ENCODE measurements at places on chromosomes 6 and 20.

DNA sequence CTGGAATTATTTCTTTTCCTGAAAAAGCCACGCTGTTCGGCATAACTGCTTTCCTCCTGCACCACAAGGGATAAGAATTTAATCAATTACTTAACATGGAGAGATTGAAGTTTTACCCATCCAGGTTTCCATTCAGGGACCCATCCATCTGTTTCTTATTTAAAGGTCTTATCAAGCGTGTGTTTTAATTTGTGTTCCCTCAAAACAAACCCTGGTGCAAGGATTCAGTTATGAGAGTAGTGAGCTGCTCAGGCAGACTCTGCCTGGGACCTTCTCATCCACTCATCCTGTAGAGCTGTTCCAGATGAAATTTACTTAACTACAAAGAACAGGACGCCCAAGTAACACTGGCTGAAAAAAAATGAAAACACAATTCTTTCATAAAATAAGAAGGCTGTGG, 97.8 kb downstream of the BANF2 start:
- DNase-seq, result no peak

GRCh38 chr6:95784019-95784418, 206.7 kb downstream of the MANEA start:
- DNase-seq, result no peak

GRCh38 chr20:50588034-50588736, 78.0 kb downstream of the PTPN1 start:
- peak; percentile 59 for DNase-seq

DNA sequence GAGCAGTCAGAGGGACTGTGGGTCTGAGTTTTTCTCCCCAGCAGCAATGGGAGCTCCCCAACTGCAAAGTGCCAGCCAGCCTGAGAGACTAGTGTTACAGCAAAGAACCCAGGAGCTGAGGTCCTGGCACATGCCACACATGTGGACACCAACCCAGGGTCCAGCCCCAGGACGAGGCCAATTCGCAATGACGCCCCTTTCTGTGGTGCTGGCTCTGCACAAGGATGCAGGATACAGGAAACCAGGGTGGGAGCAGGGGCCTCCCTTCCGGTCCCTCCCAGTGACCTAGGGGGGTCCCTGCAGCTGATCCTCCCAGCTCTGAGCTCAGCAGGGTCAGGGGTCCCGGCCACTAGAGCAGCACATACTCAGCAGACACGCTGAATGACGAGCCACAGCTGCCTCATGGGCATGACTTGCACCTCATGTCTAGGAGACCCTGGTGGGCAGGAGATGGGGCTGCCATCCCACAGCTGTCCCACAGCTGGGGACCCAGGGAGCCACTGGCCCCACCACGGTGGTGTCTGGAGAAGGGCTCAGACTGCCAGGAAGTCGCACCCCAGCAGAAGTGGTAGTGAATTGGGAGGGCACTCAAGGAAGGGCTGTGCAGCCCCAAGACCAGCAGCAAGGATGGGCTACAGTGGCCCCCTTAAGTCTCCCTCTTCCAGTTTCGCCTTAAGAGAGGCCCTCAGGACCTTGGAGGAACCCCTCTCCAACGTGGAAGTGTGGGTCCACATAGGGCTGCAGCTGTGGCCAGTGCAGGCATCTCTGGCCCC, 3.6 kb downstream of the ARFRP1 start:
- no peak for DNase-seq

- DNase-seq, result no peak
These were observed 38.2 kb downstream of the PMEPA1 start for GRCh38 chr20:57671662-57672061.

- no peak for DNase-seq
These were observed 205.3 kb downstream of the EYA2 start for GRCh38 chr20:47099825-47100441.

- no peak for DNase-seq
These were observed 103.1 kb downstream of the RNGTT start for GRCh38 chr6:88860310-88860709.

DNA sequence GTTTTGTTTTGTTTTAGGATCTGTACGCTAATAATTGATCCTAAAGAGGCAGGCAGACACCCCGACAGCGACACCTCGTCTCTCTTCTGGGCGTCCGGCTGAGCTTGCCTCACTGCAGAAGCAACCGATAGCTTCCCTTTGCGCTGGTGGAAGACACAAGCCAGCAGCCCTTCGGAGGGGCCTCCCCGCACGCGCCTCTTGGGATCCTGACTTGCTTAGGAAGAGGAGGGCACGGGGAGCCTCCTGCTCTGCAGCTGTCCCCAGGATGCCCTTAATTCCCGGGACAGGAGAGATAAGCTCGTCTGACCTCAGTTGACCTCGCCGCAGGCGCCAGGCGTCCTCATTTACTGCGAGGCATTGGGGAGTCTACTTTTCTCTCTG, 94.0 kb downstream of the CD83 start:
- peak; percentile 37 for DNase-seq

DNA sequence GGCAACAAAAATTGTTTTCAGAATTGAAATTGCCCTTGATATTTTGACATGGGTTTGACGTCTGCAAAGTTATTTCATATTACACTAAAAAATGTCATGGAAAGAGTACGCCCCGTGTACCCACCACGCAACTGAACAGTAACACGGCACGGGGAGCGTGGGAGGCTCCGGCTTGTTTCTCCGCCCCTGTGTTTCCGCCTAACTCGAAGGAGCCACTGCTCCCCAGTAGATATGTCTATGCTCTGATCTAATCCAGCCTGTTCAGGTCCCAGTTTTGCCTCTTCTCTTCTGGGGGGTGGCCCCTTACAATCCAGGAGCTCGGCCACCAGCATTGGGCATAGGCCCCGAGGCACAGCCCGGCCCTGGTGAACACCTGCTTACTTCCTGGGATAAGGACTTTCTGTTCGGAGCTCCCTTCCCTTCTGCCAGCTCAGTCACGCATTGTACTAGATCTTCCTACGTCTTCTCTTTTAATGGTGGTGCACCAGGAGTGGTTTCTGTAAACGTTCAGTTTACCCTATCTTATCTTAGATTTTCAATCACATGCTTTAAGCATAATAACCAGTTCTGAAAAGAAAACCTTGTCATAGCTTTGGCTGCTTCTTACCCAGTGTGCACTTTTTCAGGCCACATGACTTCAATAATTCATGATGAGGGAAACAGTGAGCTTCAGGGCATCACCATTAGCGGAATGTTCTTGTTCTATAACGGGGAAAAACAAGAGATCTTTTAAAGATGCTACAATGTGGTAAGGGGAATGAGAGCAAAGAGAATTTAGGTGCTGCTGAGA, 43.9 kb upstream of the EXOC2 start:
- DNase-seq, result no peak

DNA sequence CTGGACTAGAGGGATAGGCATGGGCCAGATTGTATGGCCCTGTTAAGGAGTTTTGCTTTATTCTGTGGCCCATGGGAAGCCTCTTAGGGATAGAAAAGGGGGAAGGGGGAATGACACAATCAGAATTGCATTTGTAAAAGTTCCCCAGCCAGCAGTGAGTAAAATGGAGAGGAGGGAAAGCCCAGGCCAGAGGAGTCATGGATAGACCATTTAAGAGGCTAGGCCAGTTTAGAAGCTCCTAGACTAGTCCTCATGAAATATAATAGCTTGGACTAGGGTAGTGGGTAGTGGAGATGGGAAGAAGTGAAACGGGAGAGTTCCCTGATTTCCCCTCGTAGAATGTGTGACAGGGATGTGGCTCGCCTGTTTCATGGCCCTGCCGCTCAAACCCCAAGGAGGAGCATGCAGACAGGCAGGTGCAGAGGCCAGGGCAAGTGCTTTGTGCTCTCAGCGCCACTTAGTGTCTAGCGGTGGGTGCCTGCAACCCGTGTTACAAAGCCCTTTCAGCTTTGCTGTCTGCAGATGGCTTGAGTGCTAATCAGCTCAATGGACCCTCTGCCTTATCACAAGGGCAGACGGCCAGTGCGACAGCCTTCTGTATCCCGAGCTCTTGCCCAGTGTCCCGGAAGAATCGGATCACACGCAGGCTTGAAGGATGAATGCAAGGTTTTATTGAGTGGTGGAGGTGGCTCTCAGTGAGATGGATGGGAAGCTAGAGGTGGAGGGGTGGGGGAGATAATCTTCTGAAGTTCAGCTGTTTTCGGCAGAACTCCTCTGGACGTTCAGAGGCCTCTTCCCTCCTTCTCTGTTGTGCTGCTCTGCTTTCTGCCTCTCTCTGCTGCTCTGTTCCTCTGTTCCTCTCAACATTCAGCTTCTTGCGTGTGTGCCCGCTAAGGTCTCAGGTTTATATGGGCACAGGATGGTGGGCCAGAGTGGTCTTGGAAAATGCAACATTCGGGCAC, 141.1 kb downstream of the CEP57L1 start:
- DNase-seq, result no peak

- DNase-seq, result no peak
These were observed 6.8 kb upstream of the RBL1 start for GRCh38 chr20:37102571-37102970.

- DNase-seq, result no peak
These were observed 23.3 kb upstream of the ZBTB24 start for GRCh38 chr6:109506314-109506713.

DNA sequence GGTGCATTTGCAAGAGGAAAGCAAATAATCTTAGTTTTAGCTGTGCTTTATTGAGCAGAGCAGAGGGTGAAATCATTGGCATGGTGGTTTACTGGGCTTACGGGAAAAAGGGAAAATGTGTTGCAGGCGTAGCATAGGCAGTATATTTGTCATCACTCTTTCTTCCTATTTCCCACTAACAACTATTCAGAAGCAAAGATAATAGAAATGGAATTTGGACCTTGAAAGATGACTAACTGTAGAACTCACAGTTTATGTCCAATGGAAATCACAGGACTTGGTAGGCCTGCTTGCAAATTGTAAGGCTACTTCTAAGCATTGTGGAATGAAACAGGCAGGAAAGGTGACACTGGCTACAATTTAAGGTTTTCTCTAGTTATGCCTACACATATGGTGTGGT, 611.9 kb upstream of the MAN1A1 start:
- no peak for DNase-seq

- DNase-seq, result no peak
These were observed 42.0 kb upstream of the OGFRL1 start for GRCh38 chr6:71246596-71246995.

DNA sequence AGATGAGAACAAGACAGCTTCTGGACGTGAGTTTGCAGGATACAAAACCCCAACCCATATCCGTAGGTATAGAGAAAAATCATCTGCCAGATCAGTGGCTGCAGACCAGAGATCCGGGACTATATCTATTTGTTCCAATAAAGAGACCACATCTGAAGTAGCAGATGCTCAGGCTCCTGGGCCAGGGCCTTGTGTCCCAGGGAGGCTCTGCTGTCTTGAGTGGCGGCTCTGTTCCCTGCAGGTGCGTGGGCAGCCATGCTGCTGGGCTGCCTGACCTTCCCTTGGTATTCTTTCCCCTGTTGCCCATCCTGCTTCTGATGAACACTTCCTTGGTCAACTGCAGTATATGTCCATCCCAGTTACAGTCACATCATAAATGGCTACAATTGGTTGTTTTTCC, 34.9 kb downstream of the ERMARD start:
- DNase-seq, result no peak

- DNase-seq, result peak; percentile 79
These were observed 59.4 kb downstream of the GFOD1 start for GRCh38 chr6:13427801-13428582.

- no peak for DNase-seq
These were observed 398.3 kb downstream of the UTRN start for GRCh38 chr6:144683216-144684070.

- no peak for DNase-seq
These were observed 18.6 kb downstream of the ARMC12 start for GRCh38 chr6:35755278-35755924.

GRCh38 chr6:121592261-121592935, 157.0 kb downstream of the GJA1 start:
- DNase-seq, result no peak

DNA sequence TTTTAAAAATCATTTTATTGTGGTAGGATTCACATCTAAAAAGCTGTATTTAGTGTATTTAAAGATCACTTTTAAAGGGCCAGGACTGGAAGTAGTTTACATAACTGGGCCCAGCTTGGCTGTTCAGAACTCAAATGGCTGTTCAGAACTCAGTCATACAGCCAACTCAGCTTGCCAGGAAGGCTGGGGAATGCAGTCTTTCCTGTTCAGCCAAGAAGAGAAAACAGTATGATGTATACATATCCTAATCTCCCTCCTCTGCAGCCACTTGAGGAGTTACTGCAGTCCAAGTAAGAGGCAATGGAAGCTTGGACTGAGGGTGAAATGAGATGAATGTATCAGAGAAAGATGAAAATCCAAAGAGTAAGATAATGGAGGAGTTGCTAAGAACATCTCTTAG, 24.6 kb downstream of the DSTN start:
- no peak for DNase-seq

GRCh38 chr20:20203784-20204183, 151.5 kb downstream of the CFAP61 start:
- DNase-seq, result no peak

DNA sequence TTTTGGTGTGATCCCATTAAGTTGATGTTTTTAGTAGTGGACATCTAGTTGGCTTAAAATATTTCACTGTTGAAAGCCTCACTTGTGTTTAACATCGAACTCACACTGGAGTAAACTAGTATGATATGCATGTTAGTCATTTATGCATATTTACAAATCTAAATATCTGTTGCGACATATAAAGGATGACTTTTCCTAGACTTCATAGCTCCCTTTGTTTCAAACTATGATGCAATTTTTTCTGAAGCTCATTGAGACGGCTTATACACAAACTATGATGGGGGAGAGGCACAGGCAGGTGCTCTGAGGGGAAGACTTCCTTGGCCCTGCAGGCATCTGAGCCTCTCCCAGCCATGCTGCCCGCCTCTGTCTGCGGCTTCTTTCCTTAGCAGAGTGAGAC, 11.8 kb upstream of the FOXC1 start:
- no peak for DNase-seq

DNA sequence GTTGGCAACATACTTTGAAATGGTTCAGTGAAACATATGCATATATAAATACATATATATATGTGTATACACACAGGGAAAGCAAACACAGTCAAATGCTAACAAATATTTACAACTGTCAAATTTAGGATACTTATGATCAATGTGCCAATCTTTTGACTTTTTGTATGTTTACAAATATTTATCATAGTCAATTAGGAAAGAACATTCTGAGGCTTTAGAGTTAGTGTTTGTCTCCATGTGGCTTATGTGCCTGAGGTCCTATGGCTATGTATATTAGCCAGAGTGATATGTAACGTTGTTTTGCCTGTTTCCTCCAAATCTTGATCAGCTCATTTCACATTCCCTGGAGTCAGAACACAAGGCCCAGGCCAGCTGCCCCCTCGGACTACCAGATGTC, 126.5 kb upstream of the MAN1A1 start:
- no peak for DNase-seq

GRCh38 chr6:83860359-83860755, 868 bp downstream of the CYB5R4 start:
- DNase-seq, result no peak

DNA sequence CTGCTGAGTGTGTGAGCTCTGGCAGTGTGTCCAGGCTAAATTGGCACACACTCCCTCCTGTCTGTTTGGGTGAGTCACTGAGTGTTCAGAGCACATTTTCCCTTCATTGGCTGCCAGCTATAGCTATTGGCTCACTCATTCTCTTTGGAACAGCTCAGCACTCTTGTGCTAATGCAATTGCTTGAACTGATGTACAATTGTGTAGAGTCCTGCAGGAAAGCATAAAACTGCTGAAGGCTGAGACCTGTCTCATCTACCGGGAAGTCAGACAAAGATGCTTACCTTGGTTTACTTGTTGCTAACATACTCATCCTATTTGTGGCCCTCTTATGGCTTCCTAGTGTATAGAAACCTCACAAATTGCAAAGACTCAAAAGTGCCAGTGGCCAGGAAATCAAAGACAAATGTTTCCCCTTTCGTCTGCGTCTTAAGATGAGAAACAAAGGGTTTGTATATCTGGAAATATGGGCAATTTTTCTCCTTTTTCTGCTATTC, 351.0 kb downstream of the BCKDHB start:
- no peak for DNase-seq

- DNase-seq, result no peak
These were observed 35.7 kb downstream of the CDH4 start for GRCh38 chr20:61287583-61288275.
